ENCODE measurements at places on chromosomes 12 and 14.

- no peak for DNase-seq
These were observed 54.0 kb downstream of the PRIMA1 start for GRCh38 chr14:93734086-93734822.

DNA sequence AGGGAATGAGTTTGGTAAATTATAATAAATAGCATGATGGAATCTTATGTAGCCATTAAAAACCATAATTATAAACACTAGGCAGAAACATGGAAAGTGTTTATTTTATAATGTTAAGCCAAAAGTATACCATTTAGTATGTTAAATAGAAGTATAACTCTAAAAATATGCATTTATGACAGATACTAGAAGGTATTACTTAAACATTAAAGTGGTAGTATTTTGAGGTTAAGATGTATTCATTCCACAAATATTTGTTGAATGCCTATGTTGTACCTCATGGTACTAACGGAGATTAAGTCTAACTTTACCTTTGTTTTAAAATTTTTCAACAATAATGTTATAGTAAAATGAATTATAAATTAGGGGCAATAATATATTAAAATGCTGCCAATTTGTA is 24.1 kb downstream of the TTC8 start:
- DNase-seq = no peak

GRCh38 chr12:130826151-130826801 is 12.8 kb downstream of the STX2 start:
- peak; percentile 41 for DNase-seq

DNA sequence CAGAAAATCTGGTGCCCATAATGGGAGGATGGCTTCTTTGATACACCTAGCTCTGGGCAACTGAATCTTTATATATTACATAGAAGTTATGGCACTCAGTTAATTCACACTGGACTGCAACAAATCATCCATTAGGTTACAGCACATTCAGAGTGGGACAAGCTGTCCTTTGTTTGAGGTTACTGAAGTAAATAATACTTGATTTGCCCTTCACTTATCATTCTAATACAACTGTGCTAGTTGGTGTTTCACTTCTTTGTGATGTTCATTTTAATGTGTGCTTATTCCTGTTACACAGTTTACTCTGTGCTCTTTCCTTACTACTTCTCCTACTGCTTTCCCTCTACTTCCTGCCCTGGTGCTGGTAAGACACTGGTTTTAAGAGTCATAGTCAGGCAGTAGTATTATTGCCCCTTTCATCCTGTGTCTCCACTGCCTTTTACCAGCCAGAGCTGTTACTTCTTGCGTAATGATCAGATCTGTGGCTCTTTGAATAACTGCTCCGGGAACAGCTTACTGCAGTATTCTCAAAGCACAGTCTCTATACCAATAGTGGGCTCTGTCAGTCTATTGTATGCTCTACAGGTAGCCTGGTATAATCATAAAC is 36.4 kb upstream of the GXYLT1 start:
- no peak for DNase-seq

DNA sequence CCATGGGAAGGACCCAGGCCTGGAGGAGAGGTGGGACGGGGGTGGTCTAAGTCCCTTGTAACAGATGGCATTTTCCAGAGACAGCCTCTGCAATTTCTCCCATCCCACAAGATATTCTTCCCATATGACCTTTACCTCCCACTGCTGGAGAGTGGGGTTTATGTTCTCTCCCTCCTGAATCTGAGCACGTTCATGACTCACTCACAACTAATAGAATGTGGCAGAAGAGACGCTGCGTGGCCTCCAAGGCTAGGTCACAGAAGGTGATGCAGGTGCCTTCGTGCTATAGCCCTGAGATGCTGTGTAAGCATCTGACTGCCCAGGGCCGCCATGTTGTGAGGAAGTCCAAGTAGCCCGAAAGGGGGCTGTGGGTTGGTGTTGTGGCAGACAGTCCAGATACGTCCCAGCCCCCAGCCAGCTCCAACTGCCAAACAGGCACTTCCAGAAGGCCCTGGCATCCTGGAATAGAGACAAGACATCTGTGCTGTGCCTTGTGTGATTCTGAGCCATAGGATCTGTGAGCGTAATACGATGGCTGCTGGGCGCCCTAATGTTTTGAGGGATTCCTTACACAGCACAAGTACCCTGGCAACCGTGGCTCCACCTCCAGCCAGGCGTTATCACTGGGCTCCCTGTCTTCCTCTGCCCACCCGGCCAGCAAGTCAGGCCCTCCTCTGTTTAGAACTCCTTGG is 56.1 kb upstream of the NCOR2 start:
- DNase-seq = no peak

DNA sequence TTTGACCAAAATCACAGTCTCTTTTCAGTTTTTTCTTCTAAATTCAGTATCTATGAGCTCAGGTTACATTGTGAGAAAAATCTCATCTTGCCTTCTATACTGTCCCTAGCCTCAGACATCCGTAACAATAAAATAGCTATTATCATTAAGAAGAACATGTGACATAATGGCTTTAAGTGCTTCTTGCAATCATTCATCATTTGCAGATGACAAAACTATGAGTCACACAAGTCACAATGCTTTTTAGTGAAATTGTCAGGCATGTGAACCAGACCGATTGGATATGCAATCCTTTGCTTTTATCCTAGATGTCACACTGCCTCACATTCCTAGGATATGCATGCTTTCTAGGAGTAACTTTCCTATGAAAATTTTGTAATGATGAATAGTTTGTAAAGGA is 313.1 kb downstream of the SLC6A15 start:
- no peak for DNase-seq

DNA sequence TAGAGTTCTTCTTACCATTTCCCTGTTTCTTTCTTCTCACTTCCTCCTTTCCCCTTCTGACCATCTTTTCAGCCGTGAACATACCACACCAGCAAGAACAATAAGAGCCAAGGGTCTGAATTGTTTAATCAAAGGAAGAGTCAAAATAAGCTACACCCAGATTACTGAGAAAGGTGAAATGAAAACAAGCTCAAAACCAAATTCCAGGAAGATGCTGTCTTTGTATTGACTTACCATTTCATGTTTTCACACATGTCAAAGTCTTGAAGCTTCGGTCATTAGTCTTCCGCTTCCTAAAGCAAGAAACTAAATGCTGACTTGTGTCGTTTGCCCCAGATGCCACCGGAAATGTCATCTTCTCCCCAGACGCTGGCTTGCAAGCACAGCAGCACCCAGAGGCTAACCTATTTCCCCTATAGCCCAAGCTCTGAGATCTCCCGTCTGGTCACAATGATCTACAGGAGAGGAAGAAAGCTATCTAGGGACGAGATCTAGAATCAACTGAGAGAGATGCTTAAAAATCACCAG is 136.5 kb upstream of the AMIGO2 start:
- peak; percentile 48 for DNase-seq

GRCh38 chr12:57802607-57803006 is 15.9 kb downstream of the AVIL start:
- no peak for DNase-seq

DNA sequence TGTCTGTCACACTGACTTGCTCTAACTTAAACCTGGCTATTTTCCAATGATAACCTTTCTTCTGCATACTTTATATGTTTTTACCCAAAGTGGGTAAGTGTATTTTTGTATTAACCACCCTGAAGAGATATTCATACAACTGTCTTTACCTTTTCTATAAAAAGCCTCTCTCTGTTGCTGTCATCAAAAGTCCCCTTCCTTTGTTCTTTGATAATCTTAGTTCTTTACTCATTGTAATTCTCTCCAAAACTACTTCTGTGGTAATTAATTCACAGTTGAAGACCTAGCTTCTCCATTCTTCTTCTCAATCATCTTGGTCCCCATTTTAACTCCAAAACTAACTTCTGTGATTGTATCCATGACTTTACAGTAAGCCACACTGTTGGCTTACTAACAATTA is 479.7 kb upstream of the MGAT4C start:
- no peak for DNase-seq

GRCh38 chr14:21248739-21249411 is 20.4 kb downstream of the HNRNPC start:
- DNase-seq = no peak

- no peak for DNase-seq
These were observed 115.4 kb upstream of the PRICKLE1 start for GRCh38 chr12:42704810-42705401.

- no peak for DNase-seq
These were observed 73.1 kb downstream of the ACADS start for GRCh38 chr12:120798696-120799095.

GRCh38 chr12:128792881-128793280 is 30.9 kb downstream of the SLC15A4 start:
- DNase-seq = no peak

DNA sequence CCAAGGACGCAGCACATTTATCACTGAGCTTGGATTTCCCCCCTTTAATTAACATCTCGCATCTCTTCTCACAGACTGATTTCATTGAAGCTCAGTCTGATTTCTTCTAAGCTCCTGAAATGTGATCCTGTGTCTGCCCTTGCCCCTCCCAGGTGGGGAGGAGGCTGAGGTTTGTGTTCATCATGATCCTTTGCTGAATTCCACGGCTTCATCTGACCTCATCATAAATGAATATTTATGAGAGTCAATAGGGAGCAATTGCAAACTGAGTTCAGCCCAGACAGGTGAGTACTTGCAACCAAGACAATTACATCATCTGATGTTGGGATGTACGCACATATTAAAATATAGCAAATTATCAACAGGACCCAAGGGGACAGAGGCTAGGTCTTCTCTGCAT is 72.4 kb downstream of the MAP1LC3B2 start:
- no peak for DNase-seq

DNA sequence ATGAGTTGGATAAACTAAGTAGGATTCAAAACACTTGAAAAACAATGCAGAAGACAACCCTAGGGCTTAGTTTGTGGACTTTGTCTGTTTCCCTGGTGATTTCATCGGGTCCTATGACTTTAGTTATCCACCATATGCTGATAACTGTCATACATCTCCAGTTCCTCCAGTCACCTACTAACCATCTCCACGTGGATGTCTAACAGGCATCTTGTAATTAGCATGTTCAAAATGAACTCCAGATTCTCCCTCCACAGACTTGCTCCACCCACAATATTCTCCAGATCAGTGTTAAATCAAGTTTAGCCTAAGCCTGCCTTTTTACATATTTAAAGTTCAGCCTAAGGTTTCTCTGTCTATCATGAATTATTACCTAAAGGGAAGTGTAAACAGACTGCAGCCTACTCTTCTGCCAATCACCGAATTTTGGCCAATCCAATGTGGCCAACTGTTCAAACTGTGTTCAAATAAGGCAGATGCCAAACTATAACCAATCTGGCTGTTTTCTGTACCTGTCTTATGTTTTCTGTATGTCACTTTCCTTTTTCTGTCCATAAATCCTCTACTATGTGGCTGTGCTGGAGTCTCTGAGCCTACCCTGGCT is 87.1 kb downstream of the PAX9 start:
- no peak for DNase-seq

DNA sequence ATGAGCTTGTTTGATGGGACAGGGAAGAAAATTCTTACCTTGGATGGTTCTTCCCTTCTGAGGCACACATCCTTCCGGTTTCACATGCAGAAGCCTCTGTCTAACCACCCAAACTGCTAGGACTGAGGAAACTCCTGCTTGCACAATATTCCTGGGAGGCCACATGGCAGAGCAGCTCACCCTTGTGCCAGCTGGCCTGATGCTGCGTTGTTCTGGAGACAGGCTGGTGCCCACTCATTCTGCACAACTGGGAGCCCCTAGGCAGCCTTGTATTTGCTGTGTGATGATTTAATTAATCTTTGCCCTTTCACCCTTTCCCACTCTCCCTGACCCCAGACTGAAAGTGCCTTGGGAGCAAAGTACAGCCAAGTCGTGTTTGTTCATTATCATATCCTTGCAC is 130.8 kb downstream of the RTN1 start:
- no peak for DNase-seq

- DNase-seq = no peak
These were observed 11.4 kb downstream of the SLC15A5 start for GRCh38 chr12:16266085-16266484.

- DNase-seq = no peak
These were observed 11.1 kb upstream of the KRT73 start for GRCh38 chr12:52629281-52630007.

DNA sequence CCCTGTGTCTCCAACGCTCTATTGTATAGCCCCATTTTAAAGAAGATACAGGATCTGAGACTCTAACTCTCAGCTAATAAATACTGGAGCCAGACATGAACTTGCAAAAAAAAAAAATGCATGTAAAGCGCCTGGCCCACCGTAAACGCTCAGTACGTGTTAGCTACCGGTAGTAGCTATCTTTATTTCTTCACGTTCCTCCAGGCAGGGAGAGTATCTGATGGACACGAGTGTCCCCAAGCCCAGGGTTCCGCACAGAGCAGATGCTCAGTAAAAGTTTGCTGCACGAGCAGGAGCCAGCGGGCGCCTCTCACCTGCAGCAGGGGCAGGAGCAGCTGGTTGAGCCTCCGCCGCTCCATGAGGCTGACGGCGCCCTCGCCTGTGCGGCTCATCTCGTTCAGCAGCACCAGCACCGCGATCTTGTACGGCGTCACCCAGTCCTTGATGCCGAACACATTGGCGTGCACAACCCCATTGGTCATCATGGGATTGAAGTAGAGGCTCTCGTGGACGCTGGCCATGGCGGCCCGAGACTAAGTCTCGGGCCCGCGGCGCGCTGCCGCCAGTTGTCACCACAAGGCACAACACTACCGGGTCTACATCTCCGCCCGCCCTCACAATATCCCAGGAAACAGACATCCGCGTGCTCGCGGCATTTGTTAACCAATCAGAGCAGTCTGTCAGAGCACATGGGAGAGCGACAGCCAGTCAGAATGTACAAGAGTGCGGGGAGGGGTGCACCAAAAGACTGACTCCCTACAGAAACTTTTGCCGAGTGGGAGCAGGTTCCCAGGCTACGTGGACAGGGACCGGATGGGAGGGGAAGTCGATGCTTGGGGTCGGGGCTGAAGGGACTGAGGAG is at the start of gene ANAPC5:
ANAPC5 (minus strand) TSS at position 592 of the 862 bp plus-strand sequence; CDS start at position 521, 71 bp downstream.
- DNase-seq = peak; percentile 85

- DNase-seq = no peak
These were observed at the start of gene EFS for GRCh38 chr14:23365036-23365731. TSS of gene EFS (minus strand) at chr14:23365172. CDS start at chr14:23365025, 147 bp downstream.

- no peak for DNase-seq
These were observed 25.5 kb downstream of the ATF7 start for GRCh38 chr12:53600490-53601295.

- no peak for DNase-seq
These were observed 91.7 kb upstream of the SEL1L start for GRCh38 chr14:81625343-81625742.

DNA sequence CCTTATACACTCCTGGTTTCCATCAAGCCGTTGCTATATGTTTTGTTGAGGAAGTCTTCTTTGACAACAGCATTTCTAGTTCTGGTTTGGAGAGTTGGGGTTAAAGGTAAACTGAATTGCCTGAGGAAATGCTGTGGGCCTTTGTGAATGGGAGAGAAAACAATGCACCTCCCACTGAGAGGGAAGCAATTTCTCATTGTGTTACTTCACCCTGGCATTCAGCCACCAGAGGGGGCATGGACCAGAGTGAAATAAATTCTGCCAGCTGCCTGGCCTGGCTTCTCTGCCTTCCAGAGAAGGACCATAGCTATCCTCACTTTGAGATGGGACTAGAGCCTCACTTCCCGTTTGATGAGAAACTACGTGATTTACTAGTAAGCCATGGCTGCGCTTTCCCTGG is 475.3 kb downstream of the EGLN3 start:
- no peak for DNase-seq

Data from stimulated activated CD4-positive, alpha-beta T cell treated with anti-CD3 and anti-CD28 coated beads, Interleukin-12 subunit alpha, Interleukin-12 subunit beta, amount 100 ng/mL, for 24 hours (primary cell).